Endothelial cell of umbilical vein (primary cell): ENCODE measurements at places on chromosomes 7 and 10. TPM values are rescaled to one million over a fixed set of nuclear protein-coding genes. Genes with fewer than 3 reads are reported as not detected.

- DNase-seq = no peak
Observed at GRCh38 chr7:40471891-40472290, 337.1 kb downstream of the SUGCT start.

CALD1 gene
- 307 and 313 TPM in 2 replicates for total RNA-seq

DNA sequence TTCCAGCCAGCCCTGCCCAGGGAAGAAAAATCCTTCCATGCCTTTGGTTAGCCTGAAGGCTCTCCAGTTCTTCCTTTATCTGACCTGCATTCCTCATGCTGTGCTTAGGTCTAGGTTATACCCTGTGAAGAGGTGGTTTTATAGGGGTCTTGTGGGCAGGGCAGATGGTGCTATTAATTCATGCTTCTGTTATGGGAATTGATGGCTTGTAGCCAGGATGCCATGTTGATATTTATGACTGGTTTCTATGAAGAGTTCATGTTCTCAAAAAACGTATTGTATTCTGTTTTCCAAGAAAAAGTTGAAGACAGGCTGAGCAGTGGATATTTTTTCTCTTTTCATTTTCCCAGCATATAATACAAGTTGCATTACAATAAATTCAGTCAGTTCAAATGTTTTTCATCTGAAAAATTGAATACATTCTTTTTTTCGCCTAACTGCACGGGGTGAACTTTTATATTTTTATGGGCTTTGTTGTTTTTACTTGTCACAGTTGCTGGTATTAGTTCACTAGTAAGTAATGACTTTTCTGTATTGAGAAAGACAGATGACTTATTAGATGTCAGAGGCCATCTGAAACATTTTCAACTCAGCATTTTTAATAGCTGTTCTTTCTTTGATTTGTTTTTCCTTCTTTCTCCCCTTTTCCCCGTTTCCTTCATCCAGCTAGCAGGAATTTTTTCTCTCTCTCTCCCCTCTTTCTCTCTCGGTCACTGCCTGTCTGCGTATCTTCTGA is 322.8 kb downstream of the LRMDA start:
- DNase-seq = no peak

DNA sequence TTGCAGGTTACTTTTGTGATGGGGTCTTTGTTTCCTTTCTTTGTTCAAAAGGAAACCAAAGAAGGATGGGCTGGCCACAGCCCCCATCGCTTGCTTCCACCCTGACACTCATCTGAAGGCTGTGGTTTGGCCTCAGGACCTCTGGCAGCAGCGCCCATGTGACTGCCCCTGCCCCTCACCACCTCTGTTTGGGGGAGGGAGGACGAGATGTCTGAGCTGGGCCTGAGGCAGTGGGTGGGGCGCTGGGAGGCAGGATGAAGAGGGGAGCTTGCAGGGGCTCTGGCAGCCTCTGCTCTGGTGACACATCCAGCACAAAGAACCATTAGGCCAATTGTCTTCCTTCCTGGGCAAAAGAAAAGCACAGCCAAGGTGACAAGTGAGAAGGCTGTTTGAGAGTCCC is 15.9 kb upstream of the CHST15 start:
- no peak for DNase-seq

DNA sequence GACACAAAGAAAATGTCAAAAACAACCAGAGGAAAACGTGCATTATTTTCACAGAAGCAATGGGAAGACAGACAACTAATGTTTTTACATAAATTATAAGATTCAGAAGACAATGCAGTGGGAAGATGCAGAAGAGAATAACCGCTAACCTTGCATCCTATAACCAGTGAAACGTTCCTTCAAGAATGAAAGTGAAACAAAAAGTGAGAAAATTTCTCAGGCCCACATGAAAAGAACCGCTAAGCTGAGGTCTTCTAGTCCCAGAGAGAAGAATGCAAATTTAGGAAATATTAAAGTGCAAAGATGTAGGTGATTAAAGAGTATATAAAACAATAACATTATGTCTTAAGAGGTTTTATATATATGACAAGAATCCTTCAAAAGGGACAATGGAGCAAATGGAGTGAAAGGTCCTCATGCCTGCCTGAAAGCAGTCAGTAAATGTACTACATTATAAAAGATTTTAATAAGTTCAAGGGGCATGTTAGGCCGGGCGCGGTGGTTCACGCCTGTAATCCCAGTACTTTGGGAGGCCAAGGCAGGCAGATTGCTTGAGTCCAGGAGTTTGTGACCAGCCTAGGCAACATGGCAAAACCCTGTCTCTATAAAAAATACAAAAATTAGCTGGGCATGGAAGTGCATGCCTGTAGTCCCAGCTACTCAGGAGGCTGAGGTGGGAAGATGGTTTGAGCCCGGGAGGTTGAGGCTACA is 43.1 kb upstream of the DDC start:
- DNase-seq = no peak

DNA sequence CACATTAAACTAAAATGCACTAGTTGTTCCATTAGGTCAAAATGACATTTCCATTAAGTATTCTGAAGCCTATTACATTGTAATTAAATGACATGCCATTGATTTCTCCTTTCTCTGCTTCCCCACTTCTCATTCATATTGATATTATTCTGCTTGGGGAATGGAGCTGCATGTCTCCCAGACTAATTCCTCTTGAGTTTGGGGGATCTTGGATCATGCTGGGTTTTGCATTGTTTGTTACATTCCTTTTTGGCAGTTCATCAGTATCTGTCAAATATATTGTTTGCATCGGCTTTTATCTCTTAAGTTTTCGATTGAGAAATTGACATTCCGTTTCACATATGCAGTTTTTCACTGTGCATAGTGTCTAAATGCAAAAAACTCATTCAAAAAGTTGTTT is 65.1 kb upstream of the CYP26C1 start:
- no peak for DNase-seq

DNA sequence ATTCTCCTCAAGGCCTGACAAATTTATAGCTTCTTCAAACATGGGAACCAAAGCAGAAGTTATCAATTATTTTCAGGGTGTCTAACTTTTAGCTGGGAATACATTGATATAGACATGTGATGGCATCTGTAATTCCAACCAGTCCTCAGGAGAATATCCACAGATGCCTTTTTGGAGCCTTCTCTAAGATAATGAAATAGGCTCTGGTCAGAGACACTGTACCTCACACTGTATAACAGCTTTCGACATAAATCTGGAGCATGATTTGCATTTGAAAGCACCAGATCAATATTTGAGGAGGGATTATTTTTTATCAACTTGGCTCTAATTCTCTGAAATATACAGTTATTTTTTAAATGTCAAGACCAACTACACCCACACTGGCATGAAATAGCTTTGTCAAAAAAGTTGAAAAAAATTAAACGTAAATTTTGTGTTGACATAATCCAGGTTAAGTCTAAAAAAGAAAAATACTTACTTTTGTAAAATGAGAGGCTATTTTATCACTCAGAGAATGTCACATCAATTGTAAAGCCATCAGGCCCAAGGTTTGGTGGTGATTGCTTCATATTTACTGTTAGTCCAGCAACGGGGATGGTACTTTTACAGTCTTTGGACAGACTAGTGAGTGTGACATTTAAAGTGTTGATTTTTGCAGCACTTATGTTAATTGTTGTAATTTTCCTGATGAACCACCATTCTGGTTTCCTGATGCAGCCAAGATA is 177.0 kb upstream of the SP8 start:
- no peak for DNase-seq

GRCh38 chr10:48199580-48200377 is 74.7 kb downstream of the FRMPD2 start:
- DNase-seq = no peak

GRCh38 chr7:49624611-49625010 is 148.8 kb upstream of the VWC2 start:
- no peak for DNase-seq

DGKB gene
- total RNA-seq = 0.44 TPM in 1 of 2 replicates, not detected in the other

- no peak for DNase-seq
Observed at GRCh38 chr10:75971402-75972211, 540.2 kb downstream of the LRMDA start.

DNA sequence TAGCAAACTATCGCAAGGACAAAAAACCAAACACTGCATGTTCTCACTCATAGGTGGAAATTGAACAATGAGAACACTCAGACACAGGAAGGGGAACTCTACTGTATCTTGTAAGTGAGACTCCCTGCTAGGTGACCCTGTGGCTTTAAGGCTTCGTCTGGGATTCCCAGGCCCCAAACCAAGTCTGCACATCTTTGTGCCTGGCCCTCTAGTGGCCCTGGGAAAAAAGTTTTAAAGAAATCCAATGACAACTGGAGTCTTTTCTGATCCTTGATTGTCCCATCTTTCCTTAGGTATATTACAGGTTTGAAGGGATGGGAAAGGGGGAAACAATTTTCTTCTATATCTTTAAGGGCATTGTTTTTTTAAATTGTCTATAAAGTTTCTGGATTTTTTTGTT is 10.6 kb upstream of the LIPM start:
- peak; percentile 33 for DNase-seq

DNA sequence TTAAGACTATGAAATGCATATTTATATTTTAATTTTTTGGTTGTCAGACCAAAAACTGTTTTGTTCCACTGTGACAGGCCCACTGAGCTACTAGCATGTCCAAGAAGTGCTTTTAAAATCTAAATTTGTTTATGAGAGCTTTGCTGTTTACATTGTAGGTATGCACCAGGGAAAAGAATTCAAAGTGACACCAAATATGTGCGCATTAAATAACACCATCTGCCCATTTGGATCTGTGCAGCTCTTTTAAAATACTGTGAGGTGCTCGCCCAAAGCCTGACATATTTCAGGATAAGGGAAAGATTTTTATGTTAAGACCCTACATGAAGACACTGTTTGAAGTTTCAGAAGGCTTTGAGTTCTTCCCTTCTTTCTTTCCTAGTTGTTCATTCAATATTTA is 162.9 kb downstream of the ST7 start:
- no peak for DNase-seq

DNA sequence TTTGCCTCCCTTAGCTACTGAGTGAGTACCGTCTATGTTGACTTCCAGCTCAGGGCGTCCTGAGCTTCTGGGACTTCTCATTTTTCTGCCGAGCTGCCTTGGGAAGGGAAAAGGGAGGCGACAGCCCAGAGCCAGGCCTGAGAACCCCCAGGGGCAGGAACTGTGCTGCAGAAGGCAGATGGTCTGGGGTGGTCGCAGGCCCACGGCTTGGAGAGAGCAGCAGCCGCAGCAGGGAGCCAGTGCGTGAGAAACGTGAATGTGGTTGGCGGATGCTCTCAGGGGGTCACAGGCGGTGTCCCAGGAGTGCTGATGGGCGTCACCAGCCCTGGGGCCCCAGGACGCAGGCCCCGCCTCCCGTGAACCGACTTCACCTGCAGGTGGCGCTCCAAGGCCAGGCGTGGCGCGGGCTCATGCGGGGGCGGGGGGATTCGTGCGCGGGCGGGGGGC is 9.2 kb upstream of the PWWP2B start:
- peak; percentile 28 for DNase-seq

ITPRIP gene
- 31.4 and 33.3 TPM in 2 replicates for total RNA-seq

DNA sequence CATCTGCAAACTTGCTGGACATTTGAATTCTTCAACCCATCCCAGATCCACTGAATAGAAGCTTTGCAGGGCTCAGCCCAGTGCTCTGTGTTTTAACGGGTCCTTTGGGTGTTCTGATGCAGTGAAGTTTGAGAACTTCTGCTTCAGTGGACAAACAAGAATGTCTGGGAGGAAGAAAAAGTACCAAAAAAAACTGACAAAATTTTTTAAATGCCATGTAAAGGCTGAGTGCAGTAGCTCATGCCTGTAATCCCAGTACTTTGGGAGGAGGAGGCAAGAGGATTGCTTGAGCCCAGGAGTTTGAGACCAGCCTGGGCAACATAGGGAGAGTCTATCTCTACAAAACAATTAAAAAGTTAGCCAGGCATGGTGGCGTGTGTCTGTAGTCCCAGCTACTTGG is 51.8 kb upstream of the FRMD4A start:
- DNase-seq = no peak

OPALIN gene
- not detected in 2 replicates for total RNA-seq

- DNase-seq = no peak
Observed at GRCh38 chr10:132158122-132158741, 28.5 kb upstream of the DPYSL4 start.

PDCD4 gene
- 46.1 and 47.9 TPM in 2 replicates for total RNA-seq

ABCF2 gene
- total RNA-seq = 56.7 and 61.6 TPM in 2 replicates

ZCWPW1 gene
- 0.31 and 0.48 TPM in 2 replicates for total RNA-seq

DNA sequence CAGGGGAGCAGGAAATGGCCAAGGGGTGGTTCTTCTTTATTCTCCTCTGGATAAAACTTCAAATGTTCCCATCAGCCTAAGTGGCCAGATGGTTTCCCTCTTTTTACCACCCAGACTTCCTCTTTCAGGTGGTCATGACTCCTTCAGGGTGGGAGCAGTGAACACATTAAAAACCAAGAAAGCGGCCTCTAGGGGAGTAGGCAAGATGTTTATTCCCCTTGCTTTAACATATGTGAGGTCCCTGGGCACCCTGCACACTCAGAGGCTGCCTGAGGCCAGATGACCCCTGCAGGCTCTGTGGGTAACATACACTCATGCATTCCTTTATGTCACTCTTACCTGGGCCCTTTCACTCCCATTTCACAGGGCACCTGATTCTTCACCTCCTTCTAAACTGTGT is 357.4 kb downstream of the ABCA13 start:
- DNase-seq = no peak

DNA sequence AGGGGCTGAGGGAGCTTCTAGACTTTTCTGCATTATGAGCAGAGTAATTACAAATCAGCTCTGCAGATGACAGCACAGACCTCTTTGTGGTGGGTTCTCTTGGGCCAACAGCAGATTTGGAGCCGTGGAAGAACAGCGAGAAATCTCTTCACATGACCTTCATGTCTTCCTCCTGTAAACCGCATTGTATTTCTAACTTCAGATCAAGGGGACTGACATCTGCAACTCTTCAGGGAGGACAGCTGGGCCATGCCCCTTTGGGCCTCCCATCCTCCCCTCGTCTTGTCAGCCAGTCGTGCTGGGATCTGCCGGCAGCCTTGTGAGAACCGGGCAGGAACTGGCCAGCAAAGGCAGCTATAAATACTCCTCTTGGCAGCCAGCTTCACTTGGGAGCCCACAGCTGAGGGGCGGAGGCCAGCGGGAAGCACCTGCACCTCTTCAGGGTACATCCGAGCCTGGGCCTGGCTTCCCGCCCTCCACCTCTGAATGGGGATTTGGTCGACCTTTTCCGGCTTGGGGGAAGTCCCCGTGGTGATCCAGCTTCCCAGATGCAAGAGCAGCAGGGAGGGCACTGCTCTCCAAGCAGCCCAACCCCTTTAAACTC is 54.7 kb downstream of the STEAP1B start:
- peak; percentile 99 for DNase-seq

DNA sequence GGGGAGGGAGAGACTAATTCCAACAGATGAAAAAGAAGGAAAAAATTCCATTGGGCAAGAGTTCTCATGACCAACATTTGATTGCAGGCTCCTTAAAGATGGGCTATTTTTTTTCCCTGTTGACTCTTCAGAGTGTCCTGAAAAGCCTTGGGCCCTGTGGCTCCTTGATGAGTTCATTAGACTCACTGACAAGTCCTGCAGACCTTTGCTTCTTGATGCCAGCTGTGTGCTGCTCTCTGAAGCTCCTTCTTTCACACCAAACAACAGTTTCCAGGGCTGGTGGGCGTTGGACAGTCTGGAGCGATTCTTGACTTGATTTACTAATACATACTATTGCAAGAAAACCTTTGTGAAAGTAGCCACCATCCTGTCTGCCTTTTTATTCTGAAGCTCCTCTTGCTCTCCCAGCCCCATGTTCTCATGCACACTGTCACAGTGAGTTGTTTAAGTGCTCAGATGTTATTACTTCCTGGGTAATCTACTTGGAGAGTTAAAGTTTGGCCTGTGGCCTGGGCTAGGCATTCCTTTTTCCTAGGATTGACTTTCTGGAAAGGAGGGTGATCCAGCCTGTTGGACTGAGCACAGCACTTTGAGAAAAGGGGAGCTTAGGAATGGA is 250.3 kb downstream of the PTEN start:
- no peak for DNase-seq

CFAP58 gene
- 0.29 and 0.35 TPM in 2 replicates for total RNA-seq

RPEL1 gene
- total RNA-seq = not detected in 2 replicates

- DNase-seq = peak; percentile 86
Observed at GRCh38 chr10:114648368-114648767, 9.7 kb downstream of the ABLIM1 start.
